ENCODE measurements at places on chromosomes 3 and 15.
A peak's percentile ranks its signal among the peaks of the same experiment; 100 is the strongest.

DNA sequence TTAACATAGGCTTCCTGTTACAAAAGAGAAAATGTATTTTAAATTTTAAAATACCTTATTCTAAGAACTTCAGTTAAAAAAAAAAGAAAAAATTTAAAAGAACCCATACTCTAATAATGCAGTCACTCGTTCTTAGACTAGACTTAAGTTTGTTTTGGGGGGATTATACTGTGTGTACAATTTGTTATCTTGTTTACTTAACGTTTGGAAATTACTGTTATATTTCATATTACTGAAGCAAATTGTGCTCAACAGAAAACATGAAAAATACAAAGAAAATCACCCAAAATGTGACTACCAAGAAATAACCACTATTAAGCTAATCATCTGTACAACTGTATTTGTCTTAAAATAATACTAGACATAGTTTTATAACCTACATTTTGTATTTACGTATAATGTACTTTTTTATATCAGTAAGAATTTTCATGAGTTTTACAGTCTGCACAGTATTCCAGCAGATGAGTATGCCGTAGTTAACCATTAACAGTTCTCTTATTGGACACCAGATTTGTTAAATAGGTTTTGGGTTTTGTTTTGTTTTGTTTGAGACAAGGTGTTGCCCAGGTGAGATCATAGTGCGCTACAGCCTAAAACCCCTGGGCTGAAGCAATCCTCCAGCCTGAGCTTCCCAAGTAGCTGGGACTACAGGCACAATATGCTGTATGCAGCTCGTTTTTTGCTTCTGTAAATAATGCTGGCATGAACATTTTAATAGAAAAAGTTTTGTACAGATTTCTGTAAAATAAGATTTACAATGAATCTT is 88.8 kb upstream of the CHD2 start:
- no peak for DNase-seq

- no peak for DNase-seq
Observed at GRCh38 chr3:66335671-66336070, 114.9 kb downstream of the SLC25A26 start.

GRCh38 chr3:34203386-34203785 is 405.0 kb downstream of the PDCD6IP start:
- DNase-seq, result no peak

GRCh38 chr3:23830869-23831484 is 25.2 kb downstream of the UBE2E1 start:
- no peak for DNase-seq

DNA sequence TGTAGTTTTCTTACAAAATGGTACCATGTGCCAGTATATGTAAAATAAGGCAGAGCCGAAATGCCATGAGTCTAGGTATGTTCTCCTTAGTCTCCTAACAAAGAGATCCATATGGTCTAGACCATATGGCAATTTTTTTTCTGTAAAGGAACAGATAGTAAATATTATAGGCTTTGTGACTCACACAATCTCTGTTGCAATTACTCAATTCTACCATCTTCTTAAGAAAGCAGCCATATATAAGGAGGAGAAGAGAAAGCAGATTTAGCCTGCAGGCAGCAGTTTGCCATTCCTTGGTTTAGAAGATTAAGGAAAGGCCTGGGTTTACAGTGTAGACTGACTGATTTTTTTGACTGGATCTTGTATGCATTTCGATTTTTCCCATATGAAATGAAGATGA is 16.3 kb upstream of the BBX start:
- DNase-seq, result no peak

- DNase-seq, result no peak
Observed at GRCh38 chr3:41975416-41976103, 13.7 kb upstream of the ULK4 start.

DNA sequence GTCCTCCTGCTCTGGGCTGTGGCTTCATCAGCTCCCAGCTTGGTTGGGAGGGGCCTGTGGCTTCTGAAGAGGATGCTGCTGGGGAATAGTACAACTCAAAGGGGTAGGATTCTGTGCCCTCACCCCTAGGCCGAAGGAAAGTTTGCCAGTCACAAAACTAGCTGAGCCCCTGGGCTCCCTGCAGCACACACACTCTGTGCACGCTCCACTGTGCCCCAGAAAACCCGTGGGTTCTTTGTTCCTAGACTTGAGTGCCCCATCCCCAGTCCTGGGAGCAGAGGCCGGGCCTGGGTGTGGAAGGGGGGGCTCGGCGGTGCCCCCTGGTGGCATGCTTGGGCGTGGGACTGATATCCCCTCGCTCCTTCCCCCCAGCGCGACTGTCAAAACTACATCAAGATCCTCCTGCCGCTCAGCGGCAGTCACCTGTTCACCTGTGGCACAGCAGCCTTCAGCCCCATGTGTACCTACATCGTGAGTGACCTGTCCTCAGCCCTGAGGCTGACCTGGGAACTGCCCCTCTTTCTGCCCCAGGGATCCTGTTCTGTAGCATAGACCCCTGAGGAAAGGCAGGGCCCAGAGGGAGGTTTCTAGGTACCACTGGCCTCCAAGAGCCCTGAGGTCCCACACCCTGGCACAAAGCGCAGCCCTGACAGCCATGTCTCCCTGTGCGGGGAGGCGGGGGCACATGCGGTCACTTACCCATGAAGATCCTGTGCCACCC is 14.2 kb downstream of the CIB1 start:
- DNase-seq, result peak; percentile 57

- no peak for DNase-seq
Observed at GRCh38 chr3:13110678-13111116, 37.5 kb upstream of the IQSEC1 start.

DNA sequence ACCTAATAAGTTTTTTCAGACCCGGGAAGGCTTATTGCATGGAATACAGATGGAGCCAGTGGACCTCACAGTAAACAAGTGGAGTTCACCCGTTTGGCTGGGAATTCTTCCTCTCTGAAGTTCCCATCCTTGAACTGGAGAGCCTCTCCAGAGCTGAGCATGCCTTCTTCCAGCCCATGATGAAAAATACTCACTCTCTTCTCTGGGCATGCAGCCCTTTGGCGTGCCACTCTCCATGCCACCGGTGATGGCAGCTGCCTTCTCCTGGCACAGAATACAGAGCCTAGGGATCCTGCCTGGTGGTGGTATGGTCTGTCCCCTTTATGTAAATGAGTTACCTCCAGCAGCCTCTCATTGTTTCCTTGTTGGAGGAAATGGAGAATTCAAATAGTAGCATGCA is 150.8 kb downstream of the LEKR1 start:
- no peak for DNase-seq

DNA sequence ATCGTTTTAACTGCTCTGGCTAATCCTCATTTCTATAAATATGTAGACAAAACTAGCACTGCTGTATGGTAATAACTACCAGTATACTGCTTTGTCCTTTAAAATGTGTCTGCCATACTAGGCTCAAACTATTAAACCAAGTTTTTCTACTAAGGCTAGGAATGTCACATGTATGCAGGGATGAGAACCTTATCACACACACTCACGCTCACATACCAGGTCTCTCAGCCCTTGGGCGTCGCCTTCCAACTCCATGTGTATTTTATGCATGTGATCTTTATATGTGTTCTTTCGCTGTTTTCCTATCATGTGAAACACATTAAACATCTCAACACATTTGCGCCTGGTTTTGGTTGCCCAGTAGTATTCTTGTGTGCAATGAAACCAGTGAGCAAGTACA is 32.6 kb downstream of the ATP2C1 start:
- DNase-seq, result no peak

DNA sequence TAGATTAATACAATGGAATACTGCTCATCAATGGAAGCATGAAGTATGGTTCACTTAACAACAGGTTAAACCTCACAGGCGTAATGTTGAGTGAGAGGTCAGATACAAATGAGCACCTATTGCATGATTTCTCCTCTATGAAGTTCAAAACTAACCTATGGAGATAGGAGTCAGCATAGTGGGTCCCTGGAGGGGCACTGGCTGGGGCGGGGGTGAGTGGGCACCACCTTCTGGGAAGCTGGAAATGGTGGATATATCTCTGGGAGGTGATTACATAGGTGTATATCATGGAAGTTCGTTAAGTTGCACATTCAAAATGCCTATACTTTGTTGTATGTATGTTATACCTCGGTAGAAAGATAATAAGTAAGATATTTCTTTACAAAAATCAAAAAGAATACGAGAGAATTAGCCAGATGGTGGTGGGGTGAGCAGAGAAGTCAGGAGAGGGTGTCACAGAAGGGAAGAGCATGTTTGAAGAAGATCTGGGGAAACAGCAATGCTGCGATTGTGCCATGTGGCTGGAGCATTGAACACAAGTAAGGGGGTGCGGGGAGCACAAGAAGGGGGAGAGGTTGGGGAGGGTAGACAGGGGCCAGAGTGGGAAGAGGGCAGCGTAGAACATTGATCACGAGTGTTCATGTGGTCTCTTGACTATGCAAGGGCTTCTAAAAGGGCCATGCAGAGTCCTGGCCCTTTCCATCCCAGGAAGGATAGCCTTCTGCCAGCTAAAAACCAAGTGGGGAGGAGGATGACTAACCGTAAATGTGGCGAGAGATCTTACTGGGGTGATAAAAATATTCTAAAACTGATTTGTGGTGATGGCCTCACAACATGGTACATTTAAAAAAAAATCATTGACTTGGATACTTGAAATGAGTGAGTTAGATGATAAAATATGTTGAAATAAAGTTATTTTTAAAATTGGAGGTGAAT is 30.2 kb downstream of the ITGA11 start:
- DNase-seq, result no peak

DNA sequence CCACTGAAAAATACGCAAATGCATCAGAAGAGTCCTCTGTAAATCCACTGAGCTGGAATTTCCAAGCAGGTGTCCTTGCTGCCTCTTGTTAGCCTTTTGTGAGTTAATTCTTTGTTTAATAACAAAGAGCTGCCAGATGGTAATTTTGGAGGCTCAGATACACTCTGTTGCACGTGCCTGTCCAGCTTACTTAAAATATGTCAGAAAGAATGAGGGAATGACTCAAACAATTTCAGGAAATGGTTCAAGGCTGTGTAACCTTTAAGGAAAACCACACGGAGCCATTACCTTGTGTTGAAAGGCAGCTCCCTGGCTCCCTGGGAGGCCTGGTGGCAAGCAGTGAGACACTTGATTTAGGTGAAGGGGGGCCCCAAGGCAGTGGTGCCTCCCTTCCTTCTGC is 302.2 kb upstream of the CTDSPL start:
- no peak for DNase-seq
